ENCODE measurements at places on chromosomes 4 and X. TPM values are rescaled to one million over a fixed set of nuclear protein-coding genes. Genes with fewer than 3 reads are reported as not detected.

DNA sequence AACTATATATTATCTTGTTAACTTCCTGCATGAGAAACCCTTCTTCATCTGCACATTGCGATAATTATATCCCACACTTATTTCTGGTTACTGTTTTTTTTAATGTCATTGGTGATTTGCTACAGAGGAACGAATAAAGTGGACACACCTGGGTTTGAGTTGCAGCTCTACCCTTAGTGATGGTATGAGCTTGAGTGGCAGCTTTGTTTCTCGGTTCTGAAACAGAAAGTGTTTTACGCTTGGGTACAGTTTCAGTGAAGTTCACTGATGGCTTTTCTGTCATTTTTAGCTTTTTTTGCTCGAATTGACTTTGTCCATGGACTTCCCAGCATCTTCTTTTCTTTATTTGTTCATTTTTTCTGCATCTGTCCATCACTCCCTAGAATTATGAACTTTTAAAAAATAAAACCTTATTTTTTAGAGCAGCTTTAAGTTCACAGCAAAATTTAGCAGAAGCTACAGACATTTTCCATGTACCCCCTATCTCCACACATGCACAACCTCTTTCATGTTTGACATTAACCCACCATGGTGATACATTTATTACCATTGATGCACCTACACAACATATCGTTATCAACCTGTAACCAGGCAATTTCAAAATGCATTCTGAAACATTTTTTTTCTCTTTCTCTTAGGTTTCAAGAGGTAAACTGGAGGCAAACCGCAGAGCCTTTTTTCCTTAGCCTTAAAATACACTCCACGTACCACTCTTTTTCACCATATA, 1041.6 kb upstream of the PRKX start:
- DNase-seq: no peak

- no peak for DNase-seq
These were observed 160 bp downstream of the LCORL start for GRCh38 chr4:18021470-18021719.

The PLAC1 gene
- total RNA-seq: not detected

The MAGEB2 gene
- not detected for total RNA-seq

- DNase-seq: peak; percentile 30
These were observed 393.9 kb downstream of the MID1IP1 start for GRCh38 chrX:39195156-39195555.

The GAGE13 gene
- total RNA-seq: not detected

DNA sequence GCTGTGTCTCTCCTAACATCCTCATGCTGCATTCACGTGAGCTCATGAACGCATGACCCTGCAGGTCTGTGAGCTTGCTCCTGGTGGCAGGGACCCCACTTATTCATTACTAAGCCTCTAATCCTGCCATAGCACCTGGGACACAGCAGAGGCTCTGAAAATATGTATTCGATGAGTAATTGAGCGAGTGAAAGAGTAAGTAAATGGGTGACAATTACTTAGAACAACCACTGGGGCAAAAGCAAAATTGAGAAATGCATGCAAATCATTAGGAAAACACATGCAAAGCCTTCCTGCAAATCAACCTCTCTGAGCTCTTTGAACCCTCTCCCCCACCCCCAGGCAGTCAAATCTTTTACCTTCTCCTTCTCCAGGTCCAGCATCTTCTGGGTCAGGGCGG, 23.6 kb upstream of the C4orf50 start:
- no peak for DNase-seq

The CTBP1 gene
- total RNA-seq: 229 TPM

DNA sequence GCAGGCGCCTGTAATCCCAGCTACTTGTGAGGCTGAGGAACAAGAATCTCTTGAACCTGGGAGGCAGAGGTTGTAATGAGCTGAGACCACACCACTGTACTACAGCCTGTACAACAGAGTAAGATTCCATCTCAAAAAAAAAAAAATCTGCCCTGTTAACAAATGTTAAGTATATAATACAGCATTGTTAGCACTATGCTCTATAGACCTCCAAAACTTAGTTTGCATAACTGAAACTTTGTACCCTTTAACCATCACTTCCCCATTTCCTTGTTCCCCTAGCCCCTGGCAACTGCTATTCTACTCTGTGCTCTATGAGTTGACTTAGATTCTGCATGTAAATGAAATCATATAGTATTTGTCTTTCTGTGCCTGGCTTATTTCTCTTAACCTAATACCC, 76.7 kb downstream of the TAB3 start:
- DNase-seq: no peak

The ADH1A gene
- total RNA-seq: not detected

GRCh38 chr4:169009286-169010124, 550 bp downstream of the CBR4 start:
- peak; percentile 88 for DNase-seq

DNA sequence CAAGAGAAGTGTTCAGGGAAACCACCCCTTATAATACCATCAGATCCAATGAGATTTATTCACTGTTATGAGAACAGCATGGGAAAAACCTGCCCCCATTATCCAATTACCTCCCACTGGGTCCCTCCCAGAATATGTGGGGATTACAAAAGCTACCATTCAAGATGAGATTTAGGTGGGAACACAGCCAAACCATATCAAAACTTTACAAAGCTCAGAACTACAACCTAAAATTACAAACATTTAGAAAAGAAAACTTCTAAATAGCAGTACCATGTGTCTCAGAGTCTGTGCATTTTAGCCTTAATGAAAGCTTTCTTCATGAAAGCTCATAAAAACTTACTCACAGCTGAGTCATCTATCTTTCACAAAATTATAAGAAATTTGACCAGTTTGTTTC, 1442.8 kb upstream of the PCDH7 start:
- no peak for DNase-seq

DNA sequence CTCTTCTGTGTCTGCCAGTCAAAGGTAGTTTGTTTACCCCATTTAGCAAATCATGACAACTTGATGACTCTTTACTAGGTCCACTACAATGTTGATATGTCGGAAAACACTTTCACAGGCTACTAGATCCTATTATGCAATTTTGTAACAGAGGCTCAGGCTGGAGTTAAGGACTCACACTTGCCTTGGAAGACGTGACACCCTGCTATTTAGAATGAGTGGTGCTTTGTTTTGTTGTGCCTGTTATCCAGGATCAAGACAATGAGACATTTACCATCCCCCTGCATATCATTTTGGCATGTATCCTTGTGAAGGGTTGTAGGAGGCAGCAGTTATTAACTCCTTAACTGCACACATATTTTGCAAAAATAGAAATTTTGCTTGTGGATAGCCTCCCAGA, 263.7 kb downstream of the IL1RAPL1 start:
- DNase-seq: no peak

The CYLC1 gene
- not detected for total RNA-seq

GRCh38 chr4:16027114-16027513, 56.7 kb downstream of the PROM1 start:
- DNase-seq: no peak

DNA sequence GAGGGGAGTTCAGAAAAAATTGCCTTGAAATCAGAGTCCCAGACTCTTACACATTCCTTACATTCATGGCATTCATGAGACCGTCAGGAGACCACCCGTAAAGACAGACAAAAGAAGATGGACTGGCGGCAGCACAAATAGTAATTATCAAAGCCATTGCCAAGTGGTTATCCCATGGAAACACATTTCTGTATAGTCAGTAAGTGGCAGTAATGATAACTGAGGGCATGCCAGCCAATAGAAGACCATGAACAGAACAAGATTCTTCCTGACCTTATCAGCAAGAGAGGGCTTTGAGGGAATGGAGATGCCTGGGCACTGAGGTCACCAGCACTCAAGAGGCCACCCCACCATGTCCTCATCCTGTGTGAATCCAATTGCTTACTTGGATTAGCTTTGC, 121.7 kb upstream of the HCCS start:
- no peak for DNase-seq

The GUCY1B1 gene
- total RNA-seq: 25.7 TPM

DNA sequence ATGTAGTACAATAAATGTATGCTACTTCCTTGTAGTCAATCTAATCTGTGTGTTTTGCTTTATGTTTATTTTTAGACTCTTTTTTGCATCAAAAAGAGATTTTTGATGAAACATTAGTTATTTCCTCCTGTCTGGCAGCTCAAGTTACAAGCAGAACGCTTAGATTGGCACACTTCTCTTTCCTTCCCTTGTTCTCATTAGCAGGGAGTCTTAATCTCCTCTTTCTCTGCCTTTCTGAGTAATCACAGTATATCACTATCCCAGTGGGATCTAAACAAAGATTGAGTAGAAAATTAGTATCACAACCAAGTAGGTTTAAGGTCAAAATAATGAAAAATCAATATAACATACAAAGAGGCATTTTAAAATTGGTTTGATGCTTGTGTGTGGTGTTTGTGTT, 1192.6 kb downstream of the C4orf33 start:
- no peak for DNase-seq

DNA sequence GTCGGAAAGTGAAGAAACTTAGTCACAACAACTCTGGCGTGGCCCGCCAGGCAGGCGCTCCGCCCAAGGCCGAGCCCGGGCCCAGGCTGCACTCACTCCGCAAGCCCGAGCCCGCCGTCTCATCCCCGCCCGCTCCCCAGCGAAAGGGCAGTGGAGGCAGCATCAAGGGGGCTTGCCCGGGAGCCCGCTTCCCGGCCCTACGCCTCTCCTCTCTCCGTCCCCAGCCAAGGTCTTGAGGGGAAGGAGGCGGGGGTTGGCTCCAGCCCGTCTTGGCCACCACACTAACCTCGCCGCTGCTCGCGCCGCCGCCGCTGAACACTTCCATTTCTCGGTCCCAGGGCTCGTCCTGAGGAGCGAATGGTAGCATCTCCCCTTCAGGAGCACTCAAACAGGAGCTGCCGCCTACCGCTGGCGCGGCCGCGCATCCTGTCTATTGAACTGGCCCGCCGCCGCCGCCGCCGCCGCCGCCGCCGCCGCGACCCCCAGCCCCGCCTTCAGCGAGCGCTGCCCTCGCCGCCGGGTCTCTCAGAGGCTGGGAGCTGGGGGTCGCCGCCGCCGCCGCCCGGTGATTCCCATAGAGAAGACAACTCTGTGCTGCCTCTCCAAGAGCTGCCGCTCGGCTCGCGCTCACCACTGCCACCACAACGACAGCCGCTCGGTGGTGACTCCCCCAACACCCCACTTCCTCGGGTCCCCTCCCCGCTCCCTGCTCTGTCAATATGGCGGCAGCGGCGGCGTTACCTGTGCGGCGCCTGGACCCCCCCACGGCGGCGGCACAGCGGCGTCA, at the start of gene RPS6KA6:
RPS6KA6 (minus strand) TSS at position 667 of the 787 bp plus-strand sequence; CDS start at position 367, 300 bp downstream.
- peak; percentile 58 for DNase-seq

- DNase-seq: peak; percentile 24
These were observed 18.0 kb upstream of the TBC1D14 start for GRCh38 chr4:6891436-6892170.

DNA sequence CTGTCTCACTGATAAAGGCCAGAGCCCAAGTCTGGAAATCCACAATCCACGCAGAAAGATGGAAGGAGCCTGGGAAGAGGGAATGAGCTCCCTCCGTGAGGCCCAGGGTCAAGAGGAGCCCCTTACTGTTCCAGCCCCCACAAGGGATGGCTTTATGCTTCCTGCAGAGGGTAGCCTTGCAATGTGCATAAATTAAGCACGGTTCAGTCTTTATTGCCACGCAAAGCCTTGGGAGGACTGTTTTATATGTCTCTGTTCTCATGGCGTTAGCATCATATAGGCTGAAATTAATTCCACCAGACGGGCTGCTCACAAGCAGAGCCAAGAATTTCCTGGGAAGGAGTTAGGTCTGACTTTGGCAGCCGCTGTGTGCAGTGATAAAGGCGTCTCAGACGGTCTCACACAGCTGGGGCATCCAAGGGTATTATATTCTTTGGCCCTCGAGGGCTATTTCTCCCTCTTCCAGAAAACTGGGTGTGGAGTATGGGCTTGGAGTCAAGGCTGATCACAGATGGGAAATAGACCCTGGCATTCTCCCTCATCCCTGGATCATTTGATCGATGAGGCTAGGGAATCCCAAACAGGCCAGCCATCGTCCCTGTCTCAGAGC, 38.5 kb downstream of the CYTL1 start:
- no peak for DNase-seq

The RNF150 gene
- total RNA-seq: 10.7 TPM

The SATL1 gene
- not detected for total RNA-seq

The GALNTL6 gene
- total RNA-seq: not detected

DNA sequence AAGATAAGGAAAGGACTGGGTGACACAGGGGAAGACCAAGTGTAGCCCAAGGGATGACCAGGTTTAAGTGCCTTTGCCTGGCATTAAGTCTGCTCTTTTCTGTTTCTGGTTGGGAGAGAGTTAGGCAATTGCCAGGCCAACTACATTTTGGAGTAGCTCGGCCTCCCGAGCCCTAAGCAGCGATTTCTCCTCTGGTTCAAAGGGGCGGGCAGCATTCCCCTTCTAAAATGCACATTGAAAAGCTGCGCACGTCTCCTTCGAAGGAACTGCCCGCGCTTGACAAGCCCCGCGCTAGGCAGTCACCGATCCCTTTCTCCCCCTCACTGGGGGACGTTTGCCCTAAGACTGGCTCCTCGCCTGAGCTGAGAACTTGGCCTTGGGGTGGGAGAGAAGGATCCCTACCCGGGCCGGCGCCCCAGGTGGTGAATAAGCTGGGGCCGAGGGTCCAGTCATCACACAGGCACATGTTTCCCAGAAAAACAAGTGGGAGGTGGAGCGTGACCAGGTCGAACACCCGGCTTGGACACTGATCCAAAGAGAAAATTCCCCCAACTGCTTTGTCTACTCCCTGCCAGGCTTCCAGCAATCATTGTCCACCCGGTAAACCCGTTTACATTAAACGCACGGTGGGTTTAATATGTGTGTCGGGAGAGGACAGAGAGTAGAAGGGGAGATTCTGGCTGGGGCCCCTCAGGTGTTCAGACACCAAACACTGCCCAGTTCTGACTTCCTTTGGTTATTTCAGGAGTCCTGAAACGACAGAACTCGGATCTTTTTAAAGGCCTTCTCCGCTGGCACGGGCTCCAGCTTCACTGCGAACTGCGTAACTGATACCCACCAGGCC, 4.0 kb downstream of the ARX start:
- DNase-seq: no peak

- no peak for DNase-seq
These were observed 10.3 kb downstream of the CENPI start for GRCh38 chrX:101108284-101108683.

DNA sequence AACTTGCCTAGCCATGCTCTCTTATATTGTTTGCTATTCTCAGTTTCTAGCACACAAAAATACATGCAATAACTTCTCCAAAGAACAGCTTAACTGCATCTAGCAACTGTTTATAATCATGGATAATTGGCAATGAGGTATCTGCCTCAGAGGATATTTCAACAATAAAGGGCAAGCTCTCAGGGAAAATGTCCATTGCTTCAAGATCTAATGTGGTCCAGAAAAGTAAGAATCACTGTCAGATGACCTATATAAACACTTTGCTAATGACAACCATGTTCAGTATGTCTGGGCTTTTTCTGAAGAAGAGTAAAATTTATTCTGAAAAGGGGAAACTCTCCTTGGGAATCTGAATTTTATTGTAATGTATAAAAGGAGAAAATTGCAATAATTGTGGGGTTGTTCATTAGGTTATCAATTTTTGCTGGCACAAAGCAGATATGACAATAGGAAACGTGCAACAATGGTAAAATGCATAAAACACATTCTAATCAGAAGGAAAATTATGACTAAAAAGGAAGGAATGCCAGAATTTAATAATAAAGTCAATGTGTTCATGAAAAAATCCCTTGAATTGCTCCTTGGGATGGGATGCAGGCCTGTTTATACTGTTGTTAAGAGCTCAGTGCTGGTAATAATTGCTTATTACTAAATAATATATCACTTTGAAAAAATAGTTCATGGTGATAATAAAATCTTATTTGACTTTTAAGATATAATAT, 90.3 kb downstream of the ANTXR2 start:
- no peak for DNase-seq

The DMRTC1 gene
- not detected for total RNA-seq

The SYTL5 gene
- under 0.01 TPM for total RNA-seq

The SPIN2A gene
- total RNA-seq: 1.0 TPM

The FGB gene
- not detected for total RNA-seq
